ENCODE measurements at places on chromosomes 2 and 18.

GRCh38 chr2:15868186-15868585, 72.2 kb upstream of the MYCN start:
- no peak for DNase-seq

- DNase-seq = peak; percentile 59
These were observed 945.3 kb downstream of the TRIB2 start for GRCh38 chr2:13662055-13662454.

GRCh38 chr2:136891100-136891499, 125.8 kb downstream of the THSD7B start:
- no peak for DNase-seq

DNA sequence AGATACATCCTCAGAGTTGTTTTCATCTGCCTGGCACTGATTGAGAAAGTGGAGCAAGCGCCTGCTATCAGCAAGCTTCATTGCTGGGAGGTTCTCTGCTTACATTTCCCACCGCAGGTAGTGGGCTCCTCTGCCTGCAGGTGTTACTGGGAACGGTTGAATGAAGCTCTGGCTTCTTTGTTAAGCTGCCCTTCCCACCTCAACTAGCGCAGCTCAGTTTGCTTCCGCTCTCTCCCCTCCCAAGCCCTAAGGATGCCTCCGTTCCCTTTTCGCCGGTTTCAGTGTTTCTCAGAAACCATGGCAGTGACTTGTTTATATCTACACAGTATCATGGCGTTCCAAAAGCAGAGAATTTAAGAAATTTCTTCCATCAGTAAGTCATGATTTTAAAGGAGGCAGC, 72.2 kb upstream of the B3GNT7 start:
- no peak for DNase-seq

All from HS-27A (cell line).